ENCODE measurements at places on chromosomes 5 and 9.
A peak's percentile ranks its signal among the peaks of the same experiment; 100 is the strongest.

- DNase-seq, result peak; percentile 20
Observed at GRCh38 chr9:18122171-18122570, 351.8 kb upstream of the ADAMTSL1 start.

GRCh38 chr5:6043491-6044310 lies 334.6 kb downstream of the MED10 start:
- no peak for DNase-seq

DNA sequence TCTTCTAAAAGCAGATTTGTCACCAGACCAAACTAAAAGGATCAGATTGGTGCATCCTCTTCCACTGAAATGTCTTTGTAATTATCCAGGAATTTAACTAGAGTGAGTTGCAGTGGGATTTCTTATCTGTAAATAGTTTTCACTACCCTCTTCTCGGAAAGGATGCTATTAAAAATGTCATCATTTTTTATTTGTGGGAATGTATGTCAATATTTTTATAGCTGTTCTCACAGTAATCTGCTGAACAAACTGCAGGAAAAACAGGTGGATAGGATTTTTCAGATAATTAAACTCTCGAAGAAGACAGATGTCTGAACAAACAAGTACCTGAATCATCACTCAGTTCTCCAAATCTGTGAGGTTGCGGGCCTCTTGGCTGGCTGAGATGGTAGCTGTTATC lies 62.7 kb downstream of the RAB14 start:
- no peak for DNase-seq

GRCh38 chr5:34464829-34465228 lies 191.3 kb upstream of the RAI14 start:
- DNase-seq, result no peak

DNA sequence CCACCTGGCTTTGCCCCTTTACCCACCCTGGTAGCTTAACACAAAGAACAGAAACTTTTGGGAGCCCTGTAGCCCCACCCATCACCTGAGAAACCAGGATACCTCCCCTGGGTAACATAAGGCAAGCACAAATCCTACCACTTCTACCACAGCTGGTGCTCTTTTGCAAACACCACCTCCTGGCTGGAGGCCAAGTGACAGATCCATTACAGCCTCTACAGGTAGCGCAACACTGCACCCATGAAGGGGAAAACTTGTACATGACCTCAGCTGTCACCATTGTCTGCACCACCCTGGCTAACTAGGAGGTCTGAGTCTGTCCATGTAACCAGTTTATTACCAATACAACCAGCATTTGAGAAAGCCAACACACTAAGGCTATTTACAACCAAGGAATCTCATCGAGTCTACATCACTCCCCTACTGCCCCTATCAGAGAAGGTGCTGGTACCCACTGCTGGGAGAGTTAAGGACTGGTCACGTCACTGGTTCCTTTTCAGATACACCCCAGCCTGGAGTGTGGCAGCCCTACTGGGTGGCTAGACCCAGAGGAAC lies 128.6 kb downstream of the PJA2 start:
- no peak for DNase-seq

DNA sequence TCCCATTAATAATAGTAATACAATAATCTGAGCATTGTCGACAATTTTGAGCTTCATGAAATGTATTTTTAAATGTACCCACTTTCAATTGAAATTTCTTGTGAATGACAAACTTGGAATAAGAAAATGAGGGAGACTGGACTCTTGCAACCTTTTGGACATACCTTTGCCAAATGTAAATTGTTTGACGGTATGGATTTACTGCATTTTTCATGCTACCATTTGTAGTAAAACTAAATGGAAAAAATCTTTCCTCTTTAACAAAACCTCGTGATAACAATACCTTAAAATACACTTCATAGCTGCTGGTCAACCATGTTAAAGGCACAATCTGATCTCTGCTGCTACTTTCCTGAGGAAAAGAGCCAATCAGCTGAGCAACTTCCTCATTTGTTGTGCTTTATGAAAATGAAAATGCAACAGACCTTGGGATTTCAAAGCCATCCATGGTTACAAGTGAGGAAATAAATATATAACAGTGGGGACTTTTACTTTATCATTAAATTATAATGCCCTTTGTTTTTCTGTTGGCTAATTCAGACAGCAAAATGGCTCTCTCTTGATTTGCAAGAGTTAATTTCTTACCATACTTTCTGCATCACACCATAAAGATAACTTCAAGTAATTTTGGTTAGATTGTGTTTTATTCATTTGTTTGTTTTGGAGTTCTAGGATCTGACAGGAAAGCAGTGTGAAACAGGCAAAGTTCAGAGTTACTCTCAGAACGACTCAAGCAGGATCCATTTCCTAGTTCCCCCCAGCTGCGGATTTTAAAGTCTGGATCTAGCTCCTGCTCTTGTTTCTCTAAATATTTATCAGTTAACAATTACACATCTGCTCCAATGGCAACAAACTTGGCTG lies 1.1 kb downstream of the ALDH1A1 start:
- DNase-seq, result no peak

GRCh38 chr9:38026021-38026809 lies 42.8 kb downstream of the SHB start:
- DNase-seq, result peak; percentile 95

GRCh38 chr5:53080271-53080670 lies 29.3 kb downstream of the MOCS2 start:
- no peak for DNase-seq

DNA sequence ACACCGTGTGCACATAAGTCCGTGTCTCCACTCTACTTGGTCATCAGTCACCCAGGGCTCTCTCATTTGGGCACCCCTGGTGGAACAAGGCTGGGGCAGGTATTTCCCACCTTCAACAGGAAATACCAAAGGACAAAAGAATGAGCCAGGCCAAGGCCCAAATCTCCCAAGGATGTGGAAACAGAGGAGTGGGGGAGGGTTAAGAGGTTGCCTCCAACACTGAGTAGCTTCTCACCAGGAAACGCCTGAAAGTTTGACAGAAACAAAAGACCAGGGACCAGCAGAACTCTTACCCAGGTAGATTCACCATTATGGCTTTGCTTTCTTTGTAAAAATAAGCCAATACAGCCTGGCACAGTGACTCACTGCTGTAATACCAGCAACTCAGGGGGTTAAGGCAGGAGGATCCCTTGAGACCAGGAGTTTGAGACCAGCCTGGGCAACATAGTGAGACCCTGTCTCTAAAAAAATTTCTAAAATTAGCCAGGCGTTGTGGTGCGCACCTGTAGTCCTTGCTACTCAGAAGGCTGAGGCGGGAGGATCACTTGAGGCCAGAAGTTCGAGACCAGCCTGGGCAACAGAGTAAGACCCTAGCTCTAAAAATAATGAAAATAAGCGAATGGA lies 12.7 kb downstream of the SLC1A3 start:
- no peak for DNase-seq

GRCh38 chr9:94622087-94622800 lies 17.1 kb downstream of the FBP1 start:
- no peak for DNase-seq

GRCh38 chr5:168972731-168973130 lies 328.2 kb downstream of the SLIT3 start:
- no peak for DNase-seq

GRCh38 chr5:79873187-79873586 lies 117.9 kb downstream of the MTX3 start:
- DNase-seq, result no peak

- DNase-seq, result no peak
Observed at GRCh38 chr5:62256161-62257019, 49.6 kb upstream of the KIF2A start.

- no peak for DNase-seq
Observed at GRCh38 chr5:132384506-132385050, 15.1 kb downstream of the SLC22A5 start.

- DNase-seq, result no peak
Observed at GRCh38 chr9:69012696-69013381, 1.1 kb downstream of the PRKACG start.

GRCh38 chr5:151772846-151773561 lies 1.2 kb downstream of the G3BP1 start:
- no peak for DNase-seq

- DNase-seq, result no peak
Observed at GRCh38 chr5:29896646-29897045, 1296.8 kb upstream of the CDH6 start.

DNA sequence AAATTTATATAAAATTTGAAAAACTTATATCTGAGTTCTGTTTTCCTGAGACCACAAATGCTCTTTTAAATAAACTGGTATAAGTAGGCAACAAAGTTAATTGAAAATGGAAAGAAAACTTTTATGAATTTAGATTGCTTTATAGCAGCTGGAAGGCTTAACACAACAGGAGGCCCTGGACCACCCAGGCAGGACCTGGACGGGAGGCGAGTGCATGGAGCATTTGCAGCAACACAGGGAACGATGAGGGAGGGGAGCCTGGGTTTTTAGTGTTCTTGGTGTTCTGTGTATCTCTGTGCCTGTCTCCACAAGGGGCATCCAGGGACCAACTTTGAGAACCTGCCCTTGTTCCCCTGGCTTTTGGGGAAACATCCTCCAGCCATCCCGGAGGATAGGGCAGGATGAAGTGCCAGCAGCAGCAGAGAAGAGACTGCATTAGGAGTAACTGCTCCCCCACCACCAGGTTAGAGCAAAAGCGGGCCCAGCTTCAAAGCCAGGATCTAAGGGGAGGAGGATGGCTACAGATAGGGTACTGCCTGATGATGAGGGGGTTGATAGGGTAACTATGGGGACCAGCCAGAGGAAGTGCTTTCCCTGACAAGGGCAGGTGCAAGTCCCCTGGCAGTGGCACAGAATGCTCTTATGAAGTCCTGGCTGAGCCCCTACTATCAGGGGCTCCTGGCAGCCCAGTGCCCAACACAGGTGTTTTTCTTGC lies 6.7 kb upstream of the SPATA31E1 start:
- no peak for DNase-seq

- peak; percentile 41 for DNase-seq
Observed at GRCh38 chr9:131667576-131667975, 72.3 kb downstream of the RAPGEF1 start.

DNA sequence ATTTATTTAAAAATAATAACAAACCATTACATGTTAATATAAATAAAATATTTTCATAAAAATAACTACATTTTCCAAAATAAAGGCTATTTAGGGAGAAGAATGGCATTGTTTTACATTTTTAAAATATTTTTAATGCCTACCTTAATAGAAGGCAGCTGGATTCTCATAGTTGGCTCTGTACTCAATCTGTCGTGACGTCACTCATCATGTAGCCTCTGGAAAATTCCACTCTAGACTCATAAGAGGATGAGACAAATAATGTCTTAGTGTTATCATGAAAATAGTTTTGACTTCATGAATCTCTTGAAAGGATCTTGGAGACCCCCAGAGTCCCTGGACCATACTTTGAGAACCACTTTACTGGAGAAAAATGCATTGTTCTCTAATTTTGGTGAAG lies 93.1 kb downstream of the NXNL2 start:
- no peak for DNase-seq

DNA sequence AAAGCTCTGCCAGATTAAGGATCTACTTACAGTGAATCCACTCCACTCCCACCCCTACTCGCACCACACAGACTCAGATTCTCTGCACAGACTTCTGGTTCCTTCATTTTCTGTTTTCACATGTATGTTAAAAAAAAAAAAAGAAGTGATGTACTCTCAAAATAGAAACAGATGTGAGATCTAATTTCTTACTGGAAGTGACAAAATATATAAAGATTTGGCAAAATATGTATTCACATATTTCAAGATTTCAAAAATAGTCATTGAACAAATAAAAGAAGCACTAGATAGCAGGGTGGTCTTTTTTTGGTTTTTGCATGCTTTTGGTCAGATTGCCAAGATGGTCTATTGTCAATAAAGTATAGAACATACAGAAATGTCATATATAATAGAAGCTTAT lies 379.2 kb downstream of the TMEM167A start:
- no peak for DNase-seq

DNA sequence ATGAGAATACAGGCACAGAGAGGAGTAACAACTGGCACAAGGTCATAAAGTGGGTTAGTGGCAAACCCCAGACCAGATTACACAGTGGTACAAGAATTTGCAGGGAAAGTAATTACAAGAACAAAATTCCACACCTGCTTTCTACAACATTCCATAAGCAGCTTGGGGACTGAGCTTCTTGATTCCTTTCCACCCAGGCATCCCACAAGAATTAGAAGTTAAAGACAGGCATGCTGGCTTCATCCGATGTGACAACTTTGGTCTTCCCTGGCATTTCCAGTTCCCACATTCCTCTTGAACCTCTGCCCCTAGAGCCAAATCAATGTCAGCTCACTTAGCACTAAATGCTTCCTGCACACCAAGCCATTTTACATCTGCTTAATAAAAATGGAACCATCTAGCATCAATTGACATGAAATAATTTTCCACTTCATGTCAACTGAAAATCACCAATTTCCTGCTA lies 435.8 kb upstream of the PAPPA start:
- peak; percentile 47 for DNase-seq

DNA sequence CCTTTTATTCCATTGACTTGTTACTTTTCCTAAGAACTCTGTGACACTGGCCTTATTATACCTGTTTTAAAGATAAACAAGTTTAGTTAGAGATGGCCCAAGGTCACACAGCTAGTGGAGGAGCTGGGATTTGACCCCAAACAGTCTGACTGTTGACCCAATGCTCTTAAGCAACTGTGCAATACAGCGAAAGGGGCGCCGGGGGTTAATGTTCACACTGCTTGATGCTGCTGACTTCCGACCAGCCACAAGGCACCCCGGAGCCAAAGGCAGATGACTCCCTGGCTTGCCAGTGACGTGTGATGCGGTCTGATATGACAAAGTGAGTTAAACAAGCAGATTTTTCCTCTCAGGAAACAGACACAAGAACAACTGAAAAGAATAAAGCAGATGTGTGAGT lies 23.9 kb downstream of the PIK3R1 start:
- peak; percentile 91 for DNase-seq

- no peak for DNase-seq
Observed at GRCh38 chr5:66161356-66161755, 17.3 kb downstream of the SREK1 start.

- DNase-seq, result no peak
Observed at GRCh38 chr5:6636293-6636692, 3.1 kb downstream of the SRD5A1 start.

DNA sequence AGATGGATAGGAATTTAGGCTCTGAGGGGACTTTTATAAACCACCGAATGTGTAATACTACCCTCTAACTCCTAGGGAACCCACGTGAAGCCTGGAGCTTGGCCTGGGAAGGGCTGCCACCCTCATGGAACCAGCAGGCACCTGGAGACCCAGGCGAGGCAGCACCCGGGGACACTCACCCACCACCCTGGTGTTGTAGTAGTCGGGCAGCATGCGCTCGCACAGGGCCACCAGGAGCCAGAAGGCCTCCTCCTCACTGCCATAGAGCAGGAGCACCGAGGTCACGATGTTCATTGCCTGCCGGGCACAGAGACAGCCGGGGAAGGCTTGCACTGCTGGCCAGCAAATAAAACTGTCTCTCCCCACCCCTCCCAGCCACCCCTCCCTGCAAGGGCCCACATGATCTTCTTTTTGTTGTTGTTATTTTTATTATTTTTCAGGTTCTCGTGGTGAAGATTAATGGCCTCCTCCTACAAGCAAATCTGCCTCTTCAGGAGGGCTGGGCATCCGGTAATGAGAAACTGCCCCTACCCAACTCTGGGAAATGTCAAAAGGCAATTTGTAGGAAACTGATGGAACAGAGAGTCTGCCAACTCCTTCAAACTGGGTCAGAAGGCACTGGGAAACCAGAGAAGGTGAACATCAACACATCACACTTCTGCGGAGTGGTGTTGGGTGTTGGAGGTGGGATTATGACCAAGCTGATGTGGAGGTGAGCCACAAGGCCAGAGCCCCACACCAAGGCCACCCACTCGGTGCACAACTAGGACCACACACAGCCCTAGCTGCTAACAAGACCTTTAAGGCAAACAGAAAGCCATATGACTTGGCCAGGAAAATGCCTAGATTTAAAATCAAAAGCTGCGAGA lies 17.4 kb upstream of the MRNIP start:
- no peak for DNase-seq

- DNase-seq, result no peak
Observed at GRCh38 chr5:8081179-8081578, 212.2 kb downstream of the MTRR start.

Measured in brain microvascular endothelial cell (primary cell).